ENCODE measurements at places on chromosomes 13 and 19.

DNA sequence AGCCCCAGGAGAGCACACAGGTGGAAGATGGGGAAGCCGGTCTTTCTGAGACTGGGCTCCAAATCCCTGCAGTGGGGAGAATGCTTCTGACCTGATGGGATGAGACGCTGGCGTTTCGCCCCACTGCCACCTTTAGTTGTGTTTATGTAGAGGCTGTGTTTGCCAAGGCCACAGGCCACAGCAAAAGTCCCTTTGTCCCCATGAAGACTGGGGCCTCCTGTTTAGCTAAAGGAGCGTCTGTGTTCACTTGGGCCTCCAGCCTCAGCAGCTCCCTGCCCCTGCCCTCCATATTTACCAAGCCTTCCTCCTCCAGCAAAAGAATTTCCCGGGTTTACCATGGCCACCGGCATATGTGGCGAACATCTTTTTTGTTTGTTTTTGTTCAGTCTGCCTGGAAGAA is 10.4 kb upstream of the KLK14 start:
- DNase-seq, result no peak

DNA sequence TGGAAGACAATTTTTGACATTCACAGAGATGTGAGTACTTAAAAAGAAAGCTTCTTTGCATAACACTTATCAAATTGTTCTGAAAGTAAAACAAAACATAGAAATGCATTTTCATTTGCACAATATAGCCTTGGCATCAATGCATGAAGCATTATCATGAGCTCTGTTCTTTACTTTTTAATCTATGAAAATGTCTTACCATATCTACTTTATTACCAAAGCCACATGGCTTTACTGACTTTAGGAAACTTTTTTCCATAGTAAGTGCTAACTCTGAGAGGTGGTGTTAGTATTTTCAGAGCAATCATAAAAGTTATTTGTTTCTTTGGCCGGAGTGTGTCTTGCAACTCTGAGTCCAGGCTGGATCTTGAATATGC is 10.5 kb downstream of the TNFRSF19 start:
- DNase-seq, result no peak

DNA sequence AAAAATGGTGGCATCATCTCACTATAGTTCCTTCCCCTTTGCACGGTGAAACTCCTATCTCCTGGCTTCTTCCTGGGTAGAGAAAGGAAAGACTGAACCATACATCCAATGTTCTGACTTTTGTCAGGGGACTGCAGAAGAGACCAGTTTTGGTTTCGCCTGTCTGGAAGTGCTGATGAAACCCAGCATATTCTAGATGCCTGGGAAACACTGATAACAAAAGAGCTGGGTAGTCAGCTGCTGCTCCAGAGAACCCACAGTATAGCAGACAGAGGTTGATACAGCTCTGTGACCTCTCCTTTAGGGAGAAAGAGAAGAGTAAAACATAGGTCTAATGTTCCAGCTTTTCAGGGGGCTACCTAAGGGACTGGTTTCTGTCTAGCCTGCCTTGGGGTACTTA is 695.3 kb downstream of the DIAPH3 start:
- no peak for DNase-seq

GRCh38 chr13:28685892-28686291 is 27.0 kb downstream of the POMP start:
- DNase-seq, result no peak

Measured in Jurkat, Clone E6-1 (cell line).